ENCODE measurements at places on chromosomes 11 and 22.

- no peak for DNase-seq
Measured at GRCh38 chr11:6622261-6623171, 3.3 kb upstream of the TPP1 start.

- DNase-seq: no peak
Measured at GRCh38 chr11:44652901-44653644, 73.7 kb upstream of the TSPAN18 start.

DNA sequence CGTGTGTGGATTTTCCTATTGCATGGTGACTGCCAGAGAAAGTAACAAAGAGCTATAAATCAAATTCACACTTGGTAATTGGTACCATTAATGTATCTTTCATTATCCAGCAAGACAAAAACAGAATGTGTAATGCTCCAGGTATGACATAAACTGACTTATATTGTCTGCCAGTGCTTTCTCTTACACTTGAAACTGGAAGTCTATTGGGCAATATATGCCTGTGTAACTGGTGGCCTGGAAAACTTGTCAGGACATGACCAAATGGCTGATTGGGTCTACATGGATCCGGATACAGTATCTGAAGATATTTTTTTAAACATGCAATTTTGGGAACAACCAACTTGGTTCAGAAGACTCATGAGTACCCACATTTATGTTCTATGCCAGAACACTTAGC is 174.6 kb upstream of the ARHGAP42 start:
- no peak for DNase-seq

DNA sequence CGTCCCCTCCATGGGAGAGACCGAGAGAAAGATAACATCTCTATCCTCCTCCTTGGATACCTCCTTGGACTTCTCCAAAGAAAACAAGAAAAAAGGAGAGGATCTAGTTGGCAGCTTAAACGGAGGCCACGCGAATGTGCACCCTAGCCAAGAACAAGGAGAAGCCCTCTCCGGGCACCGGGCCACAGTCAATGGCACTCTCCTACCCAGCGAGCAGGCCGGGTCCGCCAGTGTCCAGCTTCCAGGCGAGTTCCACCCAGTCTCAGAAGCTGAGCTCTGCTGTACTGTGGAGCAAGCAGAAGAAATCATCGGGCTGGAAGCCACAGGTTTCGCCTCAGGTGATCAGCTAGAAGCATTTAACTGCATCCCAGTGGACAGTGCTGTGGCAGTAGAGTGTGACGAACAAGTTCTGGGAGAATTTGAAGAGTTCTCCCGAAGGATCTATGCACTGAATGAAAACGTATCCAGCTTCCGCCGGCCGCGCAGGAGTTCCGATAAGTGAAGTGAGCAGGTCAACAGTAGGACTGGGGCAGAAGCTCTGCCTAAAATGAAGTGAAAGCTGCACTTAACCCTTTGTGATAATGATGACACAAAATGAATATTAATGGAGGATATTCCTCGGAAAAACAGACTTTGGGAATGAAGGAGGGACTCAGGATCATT is 65.3 kb downstream of the WNT11 start:
- DNase-seq: no peak
